Right atrium auricular region (tissue), 2 donors: ENCODE measurements at places on chromosomes 2 and 18. TPM values are rescaled to one million over a fixed set of nuclear protein-coding genes. Genes with fewer than 3 reads are reported as not detected.

DNA sequence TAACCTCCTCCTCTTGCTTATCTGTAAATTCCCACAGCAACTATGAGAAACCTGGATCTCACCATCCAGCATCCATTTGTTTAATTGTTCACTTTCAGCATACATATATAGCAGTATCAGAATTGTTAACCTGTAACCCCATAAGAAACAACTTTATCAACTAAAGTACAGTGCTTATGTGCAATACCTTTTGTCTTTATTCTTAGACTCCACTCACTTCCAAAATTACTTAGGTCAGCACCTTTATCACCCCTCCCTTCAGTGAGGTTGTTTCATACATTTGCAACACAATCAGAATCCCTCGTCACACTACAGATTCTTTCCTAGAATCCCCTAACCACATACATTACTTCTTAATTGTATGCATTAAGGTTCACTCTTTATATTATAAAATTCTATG, 225.9 kb upstream of the NCKAP5 start:
- DNase-seq, result no peak

DNA sequence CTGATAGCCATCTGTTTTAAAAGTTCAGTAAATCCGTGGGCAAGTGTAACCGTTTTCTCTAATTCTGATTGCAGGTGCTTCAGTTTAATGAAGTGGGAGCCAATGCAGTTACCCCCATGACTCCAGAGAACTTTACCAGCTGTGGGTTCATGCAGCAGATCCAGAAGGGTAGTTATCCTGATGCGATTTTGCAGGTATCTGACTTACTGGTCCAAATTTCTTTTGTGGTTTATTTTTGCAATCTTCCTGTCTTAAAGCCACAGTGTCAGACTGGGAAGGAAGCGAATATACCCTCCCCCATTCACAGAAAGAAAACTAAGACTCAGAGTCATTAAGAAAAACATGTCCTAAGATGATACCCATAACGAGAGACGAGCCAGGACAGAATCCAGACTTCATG, 7.7 kb downstream of the SERPINB2 start:
- no peak for DNase-seq

GRCh38 chr18:33277431-33277830, 163.1 kb downstream of the CCDC178 start:
- DNase-seq, result no peak

DNA sequence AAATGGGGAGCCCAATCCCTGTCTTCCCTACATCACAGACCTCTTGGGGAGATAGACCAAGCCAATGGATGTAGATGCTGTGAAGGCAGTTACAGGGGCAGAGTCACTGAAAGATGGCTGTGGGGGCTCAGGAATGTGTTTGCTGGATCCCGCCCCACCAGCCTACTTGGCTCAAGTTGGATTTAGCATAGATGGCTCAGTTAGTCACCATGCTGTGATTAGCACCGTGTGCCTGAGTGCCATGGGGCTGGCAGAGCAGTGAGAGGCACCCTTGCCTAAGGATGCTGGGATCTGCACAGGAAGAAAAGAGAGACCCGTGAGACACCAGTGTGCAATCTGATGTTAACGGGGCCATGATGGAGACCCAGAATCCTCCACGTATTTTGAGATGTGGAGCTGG, 228.3 kb downstream of the DYSF start:
- no peak for DNase-seq

DNA sequence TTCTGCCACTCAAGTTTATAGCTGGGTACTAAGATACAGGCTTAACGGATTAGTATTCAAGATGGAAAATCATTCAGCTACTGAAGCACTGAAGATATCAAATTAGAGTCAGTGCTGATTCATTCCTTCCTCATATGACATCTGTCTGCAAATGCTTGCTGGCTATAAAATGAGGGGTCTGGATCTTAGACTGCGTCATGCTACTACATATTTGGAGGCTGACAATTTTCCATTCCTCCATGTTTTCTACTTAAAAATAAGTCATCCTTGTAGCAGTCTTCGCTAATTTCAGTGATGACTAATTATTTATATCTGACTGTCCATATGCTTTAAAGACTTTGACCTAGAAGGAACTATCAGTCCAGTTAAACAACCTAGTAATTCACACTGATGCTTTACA, 233.4 kb downstream of the RIT2 start:
- DNase-seq, result no peak

DNA sequence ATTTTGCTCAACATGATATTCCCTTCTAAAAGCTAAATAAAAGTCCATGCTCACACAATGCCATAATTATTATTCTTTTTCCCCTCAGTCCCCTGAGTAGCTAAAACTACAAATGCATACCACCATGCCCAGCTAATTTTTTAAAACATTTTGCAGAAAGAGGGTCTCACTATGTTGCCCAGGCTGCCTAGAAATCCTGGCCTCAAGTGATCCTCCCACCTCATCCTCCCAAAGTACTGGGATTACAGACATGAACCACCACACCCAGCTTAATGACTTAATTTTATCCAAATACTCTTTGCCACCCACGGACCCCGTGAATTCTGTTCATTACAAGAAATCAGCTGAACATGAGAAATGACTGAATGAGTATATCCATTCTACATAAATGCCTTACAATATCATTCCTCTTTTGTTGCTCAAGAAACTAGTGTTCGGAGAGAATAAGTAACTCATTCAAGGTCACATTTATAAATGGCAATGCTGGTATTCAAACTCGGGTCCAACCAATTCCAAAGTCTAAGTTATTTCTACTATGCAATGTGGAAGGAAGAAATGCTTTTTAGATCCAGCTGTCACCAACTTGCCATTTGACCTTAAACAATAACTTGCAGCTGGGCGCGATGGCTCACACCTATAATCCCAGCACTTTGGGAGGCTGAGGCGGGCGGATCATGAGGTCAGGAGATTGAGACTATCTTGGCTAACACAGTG, 59.8 kb downstream of the NOL10 start:
- DNase-seq, result no peak

DNA sequence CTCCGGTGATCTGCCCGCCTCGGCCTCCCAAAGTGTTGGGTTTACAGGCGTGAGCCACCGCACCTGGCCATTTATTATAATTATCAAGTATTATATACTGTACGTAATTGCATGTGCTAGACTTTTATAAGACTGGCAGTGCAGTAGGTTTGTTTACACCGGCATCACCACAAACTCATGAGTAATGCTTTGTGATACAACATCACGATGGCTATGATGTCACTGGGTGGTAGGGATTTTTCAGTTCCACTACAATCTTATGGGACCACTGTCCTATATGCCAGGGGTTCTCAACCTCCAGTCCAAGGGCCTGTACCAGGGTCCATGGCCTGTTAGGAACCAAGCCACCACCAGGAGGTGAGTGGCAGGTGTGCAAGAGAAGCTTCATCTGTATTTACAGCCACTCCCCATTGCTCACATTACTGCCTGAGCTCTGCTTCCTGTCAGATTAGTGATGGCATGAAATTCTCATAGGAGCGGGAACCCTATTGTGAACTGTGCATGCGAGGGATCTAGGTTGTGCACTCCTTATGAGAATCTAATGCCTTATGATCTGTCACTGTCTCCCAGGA, 9.4 kb downstream of the SCYGR4 start:
- DNase-seq, result no peak

DNA sequence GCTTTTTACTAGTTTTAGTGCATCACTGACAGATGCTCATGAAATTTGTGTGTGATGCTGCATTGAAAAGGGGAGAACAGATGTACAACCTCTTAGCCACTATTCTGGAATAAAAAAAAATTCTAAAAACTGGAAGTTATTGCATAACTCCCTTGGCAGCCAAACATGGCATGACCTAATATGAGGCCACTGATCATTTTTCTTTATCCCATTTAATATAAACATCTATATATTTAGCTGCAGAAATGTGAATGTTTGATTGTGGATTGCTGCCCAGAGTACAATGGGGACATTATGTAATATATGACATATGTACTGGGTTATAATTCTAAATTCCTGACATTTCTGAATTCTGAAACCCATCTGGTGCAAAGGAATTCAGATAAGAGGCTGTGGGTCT, 86.5 kb downstream of the CDCA7 start:
- no peak for DNase-seq

- no peak for DNase-seq
These were observed 21.0 kb downstream of the SMAD2 start for GRCh38 chr18:47909484-47909883.

- no peak for DNase-seq
These were observed 1.7 kb upstream of the PDCD1 start for GRCh38 chr2:241860184-241861078.

GRCh38 chr2:96895032-96895745, 25.3 kb upstream of the SEMA4C start:
- DNase-seq, result no peak

- no peak for DNase-seq
These were observed 147.5 kb upstream of the NCK2 start for GRCh38 chr2:105597011-105597805.

DNA sequence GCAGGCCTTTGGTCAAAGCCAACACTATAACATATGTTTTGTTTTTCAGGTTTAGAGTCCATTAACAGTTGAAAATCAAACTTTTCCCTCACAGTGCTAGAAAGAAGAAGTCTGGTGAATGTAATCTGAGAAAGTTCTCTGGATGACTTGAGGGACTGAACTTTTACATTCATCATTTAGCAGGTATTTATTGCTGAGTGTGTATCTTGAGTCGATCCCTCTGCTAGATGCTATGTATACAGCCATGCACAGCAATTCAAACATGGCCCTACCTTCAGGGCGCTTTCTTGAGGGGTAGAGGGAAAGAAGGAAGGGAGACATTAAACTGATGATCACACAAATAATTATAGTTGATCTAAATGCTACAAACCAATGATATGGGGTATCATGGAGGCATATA, 89.6 kb downstream of the CLHC1 start:
- no peak for DNase-seq

- DNase-seq, result no peak
These were observed 68.2 kb downstream of the HS1BP3 start for GRCh38 chr2:20582600-20583221.

DNA sequence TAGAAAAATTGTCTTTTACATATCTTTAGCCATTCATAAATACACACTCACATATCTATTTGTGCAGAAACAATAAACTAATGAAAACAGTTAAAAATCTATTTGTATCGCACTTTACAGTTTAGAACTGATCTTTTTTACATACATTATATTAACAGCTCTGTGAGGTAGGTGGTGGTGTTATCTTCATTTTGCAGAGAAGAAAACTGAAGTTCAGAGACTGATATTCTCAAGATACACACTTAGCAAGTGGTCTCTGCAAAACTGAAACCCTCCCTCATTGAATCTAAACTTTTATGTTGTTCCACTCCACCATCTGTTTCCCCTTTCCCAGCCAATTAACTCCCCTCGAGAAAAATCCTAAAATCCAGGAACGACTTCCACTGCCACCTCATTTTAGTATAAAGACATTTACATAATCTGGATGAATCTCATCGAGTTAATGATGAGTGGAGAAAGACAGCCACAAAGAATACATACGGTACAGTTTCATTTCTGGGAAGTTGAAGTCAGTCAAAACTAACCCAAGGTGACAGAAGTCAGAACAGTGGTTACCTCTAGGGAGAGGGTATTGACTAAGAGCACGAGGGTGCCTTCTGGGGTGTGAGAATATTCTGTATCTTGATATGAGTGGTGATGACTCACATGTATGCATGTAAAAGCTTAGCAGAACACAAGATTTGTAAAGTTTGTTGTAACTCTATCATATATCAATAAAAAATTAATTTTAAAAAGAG, 524.2 kb upstream of the TCF4 start:
- DNase-seq, result no peak

DNA sequence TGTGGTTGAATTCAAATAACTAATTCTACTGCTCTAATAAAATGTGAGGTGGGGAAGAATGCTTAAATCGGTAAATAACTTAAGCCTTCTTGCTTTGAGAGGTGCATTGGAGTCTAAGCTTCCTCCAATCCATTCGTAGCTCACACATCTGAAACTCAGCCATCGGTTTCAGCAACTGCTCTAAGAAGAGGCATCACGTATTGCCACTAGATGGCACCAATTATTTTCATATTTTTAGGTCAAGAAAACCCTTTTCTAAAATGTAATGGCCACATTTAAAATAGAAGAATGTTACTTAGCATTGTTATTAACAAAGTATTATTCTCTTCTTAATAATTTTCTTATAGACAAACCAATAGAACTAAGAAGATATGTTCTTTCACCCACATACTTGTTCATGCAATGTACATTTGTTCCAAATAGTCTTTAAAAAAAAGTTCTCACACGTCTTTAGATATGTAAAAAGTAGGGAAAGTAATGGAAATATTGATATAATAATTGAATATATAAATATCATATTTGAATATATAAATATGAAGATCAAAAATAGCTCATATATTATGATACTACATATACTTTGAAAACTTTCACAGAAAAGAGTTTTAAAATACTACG, 229.8 kb downstream of the CCDC178 start:
- DNase-seq, result no peak

GRCh38 chr2:181859123-181859522, 32.4 kb upstream of the ITPRID2 start:
- DNase-seq, result no peak

DNA sequence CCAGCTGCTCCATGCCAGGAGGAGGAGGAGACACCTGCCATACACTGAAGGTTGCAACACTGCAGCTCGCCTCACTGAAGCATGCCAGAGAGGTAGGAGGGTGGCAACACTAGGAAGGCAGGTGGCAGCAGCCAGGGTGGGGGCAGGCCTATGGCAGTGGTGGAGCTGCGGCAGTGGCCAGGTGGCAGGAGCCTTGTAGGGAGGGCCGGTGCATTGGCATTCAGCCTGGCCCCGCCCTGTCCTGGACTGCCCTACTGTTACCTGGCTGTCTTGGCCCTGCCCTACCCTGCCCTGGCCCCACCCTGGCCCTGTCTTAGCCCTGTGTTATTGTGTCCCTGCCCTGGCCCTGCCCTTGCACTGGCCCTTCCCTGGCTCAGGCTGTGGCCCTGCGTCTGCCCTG, 7.4 kb upstream of the ANKRD62 start:
- DNase-seq, result no peak

DNA sequence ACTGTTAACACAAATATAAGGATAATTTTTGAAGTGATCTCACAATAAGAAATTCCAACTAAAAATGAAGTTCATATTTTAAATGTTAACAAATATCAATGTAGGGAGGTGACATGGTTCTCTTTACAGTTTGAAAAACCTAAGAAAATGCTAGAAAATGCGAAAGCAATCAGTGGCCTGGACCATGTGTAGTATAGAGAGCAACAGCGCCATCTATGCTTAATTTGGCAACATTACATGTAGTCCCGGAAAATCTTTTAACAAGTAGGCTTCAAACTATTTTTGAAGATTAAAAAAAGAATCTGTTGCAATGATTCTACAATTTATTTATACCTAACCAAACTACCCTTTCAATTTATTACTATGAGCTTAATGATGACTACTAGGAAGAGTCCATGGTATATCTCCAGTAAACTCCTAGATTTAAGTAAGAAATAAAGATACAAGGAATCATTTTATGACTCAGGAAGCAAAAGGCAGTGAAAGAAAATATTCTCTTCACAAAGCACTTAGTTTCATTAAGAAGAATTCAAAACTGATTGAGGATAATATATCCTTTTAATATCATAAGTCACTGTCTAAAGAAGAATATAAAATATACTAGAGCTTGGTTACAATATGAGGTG, 33.3 kb downstream of the NDUFA10 start:
- DNase-seq, result no peak

The SLC40A1 gene
- 57.7 TPM for total RNA-seq

The IL37 gene
- total RNA-seq, result not detected

The KCNG2 gene
- not detected for total RNA-seq

The IMPA2 gene
- 22.9 TPM for total RNA-seq

The MTCL1 gene
- total RNA-seq, result 7.2 TPM

The C1GALT1C1L gene
- total RNA-seq, result 2.1 TPM
